ENCODE measurements at places on chromosomes 7 and 10. TPM values are rescaled to one million over a fixed set of nuclear protein-coding genes. Genes with fewer than 3 reads are reported as not detected.
A peak's percentile ranks its signal among the peaks of the same experiment; 100 is the strongest.

- DNase-seq, result no peak
Measured at GRCh38 chr10:107740962-107741690, 576.6 kb upstream of the SORCS1 start.

- no peak for DNase-seq
Measured at GRCh38 chr7:29881724-29882123, 75.4 kb downstream of the WIPF3 start.

- no peak for DNase-seq
Measured at GRCh38 chr7:119413314-119413805, 859.6 kb upstream of the KCND2 start.

GRCh38 chr10:6461961-6462360 is 118.1 kb downstream of the PRKCQ start:
- no peak for DNase-seq

GRCh38 chr7:108093341-108093740 is 36.8 kb downstream of the LAMB4 start:
- peak; percentile 86 for DNase-seq

GRCh38 chr7:25572423-25572822 is 344.1 kb upstream of the NPVF start:
- DNase-seq, result no peak

DNA sequence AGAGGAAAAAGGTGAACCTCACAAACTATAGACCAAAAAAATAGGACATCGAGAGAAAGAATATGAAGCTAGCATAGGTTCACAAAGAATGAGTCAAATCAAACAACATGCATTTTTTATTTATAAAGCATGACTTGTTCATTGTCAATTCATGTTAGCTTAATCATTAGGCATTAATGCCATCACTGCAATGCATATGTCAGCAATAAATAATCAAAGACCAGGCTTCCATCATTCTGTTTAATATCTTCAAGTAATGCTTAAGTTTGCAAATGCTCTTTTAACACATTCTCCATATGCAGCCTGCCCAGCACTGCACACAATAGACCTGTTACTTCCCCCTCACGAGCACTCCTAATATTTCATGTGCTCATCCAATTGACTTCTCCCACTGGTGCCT is 8.9 kb upstream of the MAGI2 start:
- no peak for DNase-seq

DNA sequence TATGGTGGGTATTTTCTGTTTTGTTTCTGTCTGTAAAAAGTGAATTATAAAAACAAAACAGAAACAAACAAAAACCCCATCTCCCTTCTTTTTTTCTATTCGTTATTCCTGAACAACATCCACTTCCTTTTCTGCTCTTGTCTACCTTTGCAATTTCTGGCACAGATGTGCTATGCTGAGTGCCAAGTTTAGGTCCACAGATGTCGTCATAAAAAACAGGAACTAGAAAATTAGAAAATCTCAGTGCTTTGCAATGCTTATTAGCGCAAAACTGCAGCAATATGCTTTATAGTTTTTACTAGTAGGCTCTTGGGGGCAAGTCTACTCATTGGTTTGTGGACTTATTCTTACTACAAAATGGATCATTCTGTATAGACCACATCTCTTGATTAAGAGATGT is 94.2 kb upstream of the PRKCQ start:
- DNase-seq, result no peak

DNA sequence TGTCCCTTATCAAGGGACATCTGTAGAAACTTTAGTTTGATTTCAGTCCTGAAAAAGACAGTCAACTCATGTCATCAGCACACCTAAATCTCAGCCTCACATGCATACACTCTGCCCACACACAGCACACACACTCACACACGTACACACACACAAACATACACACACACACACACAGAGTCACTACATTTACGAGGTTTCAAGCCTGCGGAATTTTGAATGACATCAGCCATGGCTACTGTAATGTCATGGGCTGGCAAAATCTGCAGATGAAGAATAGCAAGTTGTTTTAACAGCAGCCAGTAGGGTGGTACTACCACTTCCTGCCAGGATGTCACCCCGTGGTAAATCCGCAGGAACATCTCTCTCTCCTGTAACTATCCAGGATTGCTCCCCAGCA is 37.1 kb upstream of the EZH2 start:
- no peak for DNase-seq

GRCh38 chr10:2989292-2989947 is 77.9 kb upstream of the PFKP start:
- no peak for DNase-seq

DNA sequence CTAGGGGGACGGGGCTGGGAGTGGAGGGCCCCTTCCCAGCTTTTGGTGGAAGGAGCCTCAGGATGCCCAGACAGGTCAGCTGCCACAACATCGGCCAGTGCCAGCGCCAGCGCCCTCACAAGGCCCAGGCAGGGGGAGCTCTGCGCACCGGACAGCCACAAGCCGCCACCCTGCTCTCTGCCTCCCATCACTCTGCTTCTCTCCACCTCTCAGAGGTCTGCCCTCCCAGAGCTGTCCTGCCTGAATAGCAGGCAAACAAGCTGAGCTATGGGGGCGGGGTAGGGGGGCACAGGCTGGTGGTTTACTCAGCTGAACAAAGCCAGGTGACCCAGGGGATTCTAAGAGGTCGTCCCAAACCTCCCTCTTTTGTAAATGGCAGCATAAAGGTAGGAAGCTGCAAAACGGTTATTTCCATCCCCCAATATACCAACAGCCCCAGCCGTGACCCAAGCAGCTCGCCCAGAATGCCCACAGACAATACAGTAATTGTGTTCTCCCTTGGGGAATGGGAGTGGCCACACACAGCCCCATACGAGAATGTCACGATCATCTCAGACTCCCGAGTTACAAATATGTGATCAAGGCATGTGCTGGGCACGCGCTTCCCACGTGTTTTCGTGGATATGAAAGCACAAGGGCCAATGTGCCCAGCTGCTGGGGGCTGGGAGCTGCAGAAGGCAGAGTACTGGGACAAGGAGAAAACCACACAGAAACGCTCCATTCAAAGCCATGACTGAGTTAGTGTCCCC is 19.7 kb downstream of the FAM53B start:
- no peak for DNase-seq

DNA sequence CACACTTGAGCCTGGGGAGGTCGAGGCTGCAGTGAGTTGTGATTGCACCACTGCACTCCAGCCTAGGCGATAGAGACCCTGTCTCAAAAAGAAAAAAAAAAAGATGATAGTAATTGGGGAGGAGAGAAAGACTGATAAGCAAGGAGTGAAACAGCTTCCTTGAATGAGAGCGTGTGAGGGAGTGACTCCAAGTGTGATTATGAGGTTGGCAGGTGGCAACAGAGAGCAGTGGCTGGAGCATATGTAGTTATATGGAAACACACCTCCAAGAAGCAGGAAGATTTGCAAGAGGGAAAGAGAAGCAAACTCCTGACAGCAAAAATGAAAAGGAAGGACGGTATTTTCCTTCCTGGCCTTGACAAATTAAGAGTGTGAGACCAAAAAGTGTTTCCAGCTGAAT is 50.4 kb downstream of the VKORC1L1 start:
- DNase-seq, result no peak

DNA sequence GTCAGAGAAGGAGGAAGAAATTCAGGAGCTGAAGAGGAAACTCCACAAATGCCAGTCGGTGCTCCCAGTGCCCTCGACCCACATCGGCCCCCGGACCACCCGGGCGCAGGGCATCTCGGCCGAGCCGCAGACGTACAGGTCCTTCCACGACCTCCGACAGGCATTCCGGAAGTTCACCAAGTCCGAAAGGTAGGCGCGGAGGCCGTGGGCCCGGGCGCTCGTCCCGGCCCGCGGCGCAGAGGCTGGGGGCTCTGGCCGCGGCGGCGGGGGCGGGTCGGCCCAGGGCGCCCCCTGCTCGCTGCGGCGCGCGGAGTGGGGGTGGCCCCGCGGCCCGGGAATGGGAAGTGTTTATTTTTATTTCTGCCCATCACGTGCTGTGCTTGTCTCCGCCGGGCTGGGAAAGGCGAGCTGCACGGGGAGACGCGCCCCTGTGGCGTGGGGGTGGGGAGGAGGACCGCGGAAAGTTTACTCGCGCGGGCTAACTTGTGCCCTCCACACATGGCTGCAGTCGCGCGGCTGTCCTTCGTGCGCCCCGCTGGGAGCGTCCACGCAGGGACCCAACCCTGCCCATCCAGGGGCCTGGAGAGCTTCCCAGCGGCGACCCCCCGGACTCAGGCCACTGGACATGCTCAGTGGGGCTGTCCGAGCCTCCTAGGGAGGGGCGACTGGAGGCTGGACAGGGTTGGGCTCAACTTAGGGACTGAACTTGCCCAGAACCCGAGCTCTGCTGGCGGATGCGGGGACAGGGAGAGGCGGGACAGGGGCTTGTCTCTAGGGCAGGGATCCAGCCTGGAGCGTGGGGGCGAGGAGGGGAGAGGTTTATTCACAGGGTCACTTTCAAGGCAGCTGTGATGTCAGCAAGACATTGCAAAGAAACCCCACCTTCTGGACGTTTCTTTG is 82.6 kb upstream of the PRKG1 start:
- DNase-seq, result peak; percentile 78

DNA sequence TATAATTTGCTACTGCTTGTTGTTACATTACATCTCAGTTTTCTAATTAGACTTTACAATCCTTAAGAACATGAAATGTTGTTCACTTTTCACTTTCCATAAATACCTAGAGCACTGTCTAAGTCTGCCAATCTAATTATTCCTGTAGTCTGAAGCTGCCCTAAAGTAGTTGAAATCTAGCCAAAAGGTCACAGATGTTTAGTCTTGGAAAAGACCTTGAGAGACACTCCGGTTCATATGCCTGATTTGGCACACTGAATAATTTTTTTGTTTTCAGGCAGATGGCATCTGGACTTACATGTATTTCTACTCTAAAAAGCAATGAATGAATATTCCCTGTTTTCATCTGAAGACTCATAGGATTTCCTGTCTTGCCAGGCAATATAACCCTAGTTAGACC is 359.1 kb downstream of the ANKRD7 start:
- no peak for DNase-seq

DNA sequence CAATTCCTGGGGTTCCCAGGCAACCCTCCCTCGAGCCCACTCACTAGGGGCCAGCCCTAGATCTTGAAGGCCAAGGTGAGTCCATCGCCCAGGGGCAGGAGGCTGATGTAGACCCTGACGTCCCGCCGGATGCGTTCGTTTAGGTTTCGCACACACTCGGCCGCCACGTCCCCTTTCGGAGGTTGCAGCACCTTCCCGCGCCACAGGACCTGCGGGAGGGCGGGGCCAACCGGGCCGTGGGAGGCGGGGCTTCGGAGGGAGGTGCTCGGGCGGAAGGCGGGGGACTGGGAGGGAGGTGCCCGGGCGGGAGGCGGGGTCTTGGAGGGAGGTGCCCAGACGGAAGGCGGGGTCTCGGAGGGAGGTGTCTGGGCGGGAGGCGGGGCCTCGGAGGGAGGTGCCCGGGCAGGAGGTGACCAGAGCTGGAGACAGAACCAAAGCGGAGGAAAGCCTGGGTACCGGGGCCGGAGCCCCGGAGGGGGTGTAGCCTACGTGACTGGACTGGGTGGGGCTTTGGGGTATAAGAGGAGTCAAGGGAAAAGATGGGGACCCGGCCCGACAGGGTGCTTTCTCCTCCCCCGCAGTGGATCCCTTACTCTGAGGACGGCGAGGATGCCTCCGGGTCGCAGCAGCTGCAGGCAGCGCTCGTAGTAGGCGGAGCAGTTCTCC is 1.6 kb downstream of the COMTD1 start:
- peak; percentile 87 for DNase-seq

DNA sequence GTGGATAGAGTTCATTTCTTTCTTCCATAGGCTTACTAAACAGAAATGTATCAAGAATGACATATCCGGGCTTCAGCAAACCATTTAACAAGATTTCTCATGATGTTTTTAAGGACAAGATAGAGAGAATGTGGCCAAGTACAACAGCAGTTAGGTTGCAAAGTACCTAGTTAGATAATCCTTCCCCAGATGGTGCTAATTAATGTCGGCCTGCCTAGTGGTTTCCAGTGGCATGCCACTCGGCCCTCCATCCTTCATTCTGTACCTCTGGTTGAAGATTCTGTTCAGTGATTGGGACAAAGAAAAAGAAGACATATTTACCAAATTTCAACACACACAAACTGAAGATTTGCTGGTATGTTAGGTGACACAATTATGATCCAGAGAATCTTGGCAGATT is 212.1 kb downstream of the MACC1 start:
- no peak for DNase-seq

- no peak for DNase-seq
Measured at GRCh38 chr10:49775014-49775413, 12.9 kb upstream of the OGDHL start.

- DNase-seq, result peak; percentile 74
Measured at GRCh38 chr7:129225206-129225930, 538 bp downstream of the AHCYL2 start.

GRCh38 chr7:95434557-95435421 is at the start of gene PON2:
Gene PON2 (minus strand): TSS chr7:95435028. CDS start chr7:95434951, 77 bp downstream.
- DNase-seq, result peak; percentile 92

- no peak for DNase-seq
Measured at GRCh38 chr10:110485541-110485940, 12.2 kb upstream of the DUSP5 start.

GRCh38 chr10:17348501-17349349 is 105.7 kb downstream of the ST8SIA6 start:
- peak; percentile 0 for DNase-seq

GRCh38 chr10:48464121-48464870 is 140.6 kb downstream of the ARHGAP22 start:
- no peak for DNase-seq

DNA sequence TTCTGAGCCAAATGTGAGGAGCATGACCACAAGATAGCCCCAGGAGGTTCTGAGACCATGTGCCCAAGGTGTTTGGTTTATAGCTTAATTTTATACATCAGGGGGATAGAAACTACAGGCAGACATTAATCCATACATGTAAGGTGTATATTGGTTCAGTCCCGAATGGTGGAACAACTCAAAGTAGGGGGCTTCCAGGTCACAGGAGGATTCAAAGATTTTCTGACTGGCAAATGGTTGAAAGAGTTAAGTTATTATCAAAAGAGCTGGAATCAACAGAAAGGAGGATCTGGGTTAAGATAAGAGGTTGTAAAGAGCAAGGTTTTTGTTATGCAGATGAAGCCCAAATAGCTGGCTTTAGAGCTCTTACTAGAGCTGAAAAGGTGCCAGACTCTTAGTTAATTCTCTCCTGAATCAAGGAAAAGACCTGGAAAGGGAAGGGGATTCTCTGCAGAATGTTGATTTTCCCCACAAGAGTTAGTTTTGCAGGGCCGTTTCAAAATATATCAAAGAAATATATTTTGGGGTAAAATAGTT is 640.0 kb downstream of the IPMK start:
- no peak for DNase-seq

GRCh38 chr7:30487371-30487770 is 8.8 kb upstream of the NOD1 start:
- no peak for DNase-seq

- DNase-seq, result peak; percentile 9
Measured at GRCh38 chr10:104642658-104643302, 1.7 kb downstream of the SORCS3 start.

Gene PAPOLB
- 0.39 TPM for total RNA-seq

Gene CD36
- 1.1 TPM for total RNA-seq

Gene MINDY4
- 5.7 TPM for total RNA-seq

Gene SPDYE2B
- not detected for total RNA-seq

Gene C10orf105
- total RNA-seq, result not detected

Gene OPN1SW
- not detected for total RNA-seq

Gene GRM3
- not detected for total RNA-seq

Measured in cardiac muscle cell (in vitro differentiated cells and primary cell).